ENCODE measurements at places on chromosomes 6 and 20. TPM values are rescaled to one million over a fixed set of nuclear protein-coding genes. Genes with fewer than 3 reads are reported as not detected.
A peak's percentile ranks its signal among the peaks of the same experiment; 100 is the strongest.

FAM184A gene
- 0.40 TPM for total RNA-seq

ISM1 gene
- total RNA-seq: not detected

ETV7 gene
- 1.7 TPM for total RNA-seq

RIPOR2 gene
- total RNA-seq: 312 TPM

ZKSCAN3 gene
- total RNA-seq: 4.7 TPM

C6orf15 gene
- not detected for total RNA-seq

NXT1 gene
- 56.3 TPM for total RNA-seq

OR12D3 gene
- not detected for total RNA-seq

UNC5CL gene
- total RNA-seq: 5.3 TPM

PLCB4 gene
- total RNA-seq: 0.40 TPM

- H3K27ac ChIP-seq: no peak overlapping the region
- H3K4me3 ChIP-seq: no peak overlapping the region
- H3K27me3 ChIP-seq: no peaks in the 10 kb centered on the region
- H3K4me1 ChIP-seq: peaks cover 4% of the 10 kb centered on the region
Observed at GRCh38 chr6:45626087-45626891, 248.6 kb upstream of the SUPT3H start.

DNA sequence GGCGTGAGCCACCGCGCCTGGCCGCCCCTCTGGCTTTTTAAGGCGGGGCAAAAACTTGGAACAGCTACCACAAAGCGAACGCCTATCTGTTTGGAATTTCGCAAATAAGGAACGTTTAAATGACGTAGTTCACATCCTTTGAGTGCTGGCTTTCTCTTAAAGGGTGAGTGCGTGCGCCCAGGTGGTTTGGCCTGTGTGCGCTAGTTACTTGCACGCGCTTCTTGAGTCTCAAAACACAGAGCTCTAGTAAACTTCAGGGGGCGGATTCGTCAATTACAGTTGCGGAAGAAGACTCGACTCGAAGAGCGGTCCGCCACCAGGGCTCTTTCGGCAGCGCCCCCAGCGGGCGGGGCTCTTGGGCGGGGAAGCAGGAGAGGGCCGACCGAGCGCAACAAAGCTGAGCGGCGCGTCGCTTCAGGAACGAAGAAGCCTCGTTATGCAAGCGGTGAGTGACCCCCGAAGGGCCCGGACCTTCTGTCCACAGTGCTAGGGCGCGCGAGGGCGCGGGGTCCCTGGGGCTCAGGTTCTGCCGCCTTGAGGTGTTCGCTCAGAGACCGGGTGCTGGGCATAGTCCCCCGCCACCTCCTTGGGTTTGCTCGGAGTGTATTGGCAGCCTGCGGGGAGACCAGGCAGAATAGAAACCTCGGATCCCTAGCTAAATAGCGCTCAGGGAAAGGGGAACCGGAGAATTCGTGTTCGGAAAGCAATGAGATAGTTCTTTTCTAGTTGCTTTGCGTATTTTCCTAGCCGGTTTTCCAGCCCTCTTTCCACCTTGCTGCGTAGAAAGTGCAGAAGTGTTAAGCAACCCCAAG lies at the start of gene SYCP2L:
TSS of gene SYCP2L (plus strand) at position 362 of the 812 bp plus-strand sequence. CDS start at position 437, 75 bp downstream.
- peaks cover 21% of the 10 kb centered on the region for H3K27me3 ChIP-seq
- no peak within 1 kb of the TSS for H3K4me3 ChIP-seq
- DNase-seq: no peak
- no peaks in the 10 kb centered on the region for H3K36me3 ChIP-seq
- no peak within 1 kb of the TSS for H3K27ac ChIP-seq

- peaks cover 18% of the 10 kb centered on the region for H3K4me1 ChIP-seq
- DNase-seq: peak; percentile 82
- no peaks in the 10 kb centered on the region for H3K27me3 ChIP-seq
Observed at GRCh38 chr20:1965520-1966351, 28.1 kb downstream of the PDYN start.

- H3K4me3 ChIP-seq: no peak overlapping the region
- H3K27ac ChIP-seq: no peak overlapping the region
- H3K4me1 ChIP-seq: no peaks in the 10 kb centered on the region
- no peaks in the 10 kb centered on the region for H3K36me3 ChIP-seq
Observed at GRCh38 chr6:1096967-1097765, 214.7 kb upstream of the FOXQ1 start.

DNA sequence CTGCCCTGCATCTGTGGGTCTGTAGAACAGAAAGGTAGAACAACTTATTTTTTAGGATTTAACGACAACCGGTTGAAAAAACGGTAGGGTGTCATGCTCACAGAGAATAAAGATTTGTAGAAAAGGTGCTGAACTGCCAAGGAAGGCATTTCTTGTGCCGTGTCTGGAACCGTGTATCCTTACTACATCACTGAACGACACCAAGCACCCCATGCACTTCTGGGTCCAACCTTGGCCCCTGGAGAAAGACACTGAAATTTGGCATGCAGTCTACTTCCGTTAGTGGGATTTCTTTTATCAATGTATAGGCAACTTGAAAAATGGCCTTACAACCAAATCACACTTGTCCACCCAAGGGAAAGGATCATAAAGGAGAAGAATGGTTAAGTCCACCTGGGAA lies 145.5 kb downstream of the ZMYND8 start:
- H3K27ac ChIP-seq: no peak overlapping the region
- H3K4me1 ChIP-seq: no peaks in the 10 kb centered on the region
- H3K4me3 ChIP-seq: no peak overlapping the region
- DNase-seq: no peak

GRCh38 chr6:119043265-119043664 lies 35.2 kb downstream of the FAM184A start:
- no peak overlapping the region for H3K27ac ChIP-seq
- H3K4me3 ChIP-seq: no peak overlapping the region
- H3K36me3 ChIP-seq: no peaks in the 10 kb centered on the region
- DNase-seq: no peak
- H3K27me3 ChIP-seq: peaks cover 2% of the 10 kb centered on the region

DNA sequence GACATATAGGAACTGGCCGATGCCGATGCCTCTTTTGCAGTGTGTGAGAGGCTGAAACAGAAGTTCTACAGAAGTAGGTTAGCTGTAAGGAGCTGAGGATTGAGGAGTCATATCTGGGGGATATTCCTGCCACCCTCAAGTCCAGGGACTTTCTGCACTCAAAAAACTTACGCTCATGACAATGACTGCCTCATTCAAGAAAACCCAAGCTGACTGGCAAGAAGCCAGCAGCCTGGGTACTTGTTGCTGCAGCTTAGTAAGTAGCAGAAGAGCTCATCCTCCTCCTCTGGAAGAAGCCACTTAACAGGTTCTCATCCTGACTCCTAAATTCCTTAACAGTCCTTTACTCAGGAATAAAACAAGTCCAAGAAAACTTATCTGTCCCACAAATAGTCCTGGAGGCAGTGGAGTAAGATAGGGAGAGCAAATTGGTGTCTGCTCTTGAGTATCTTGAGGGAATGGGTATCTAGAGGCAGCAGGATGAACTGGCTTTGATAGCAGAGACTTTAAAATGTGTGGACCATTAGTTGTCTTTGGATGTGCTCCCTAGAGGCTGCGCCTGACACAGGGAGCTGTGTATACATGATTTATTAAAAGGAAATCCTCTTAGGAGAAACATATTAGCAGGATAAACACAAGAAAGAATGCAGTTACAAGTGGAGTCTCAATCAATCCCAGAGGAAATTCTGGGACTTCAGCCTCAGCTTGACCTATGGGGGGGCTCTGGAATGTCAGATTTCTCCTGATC lies 7.4 kb downstream of the CALHM5 start:
- H3K36me3 ChIP-seq: no peaks in the 10 kb centered on the region
- no peaks in the 10 kb centered on the region for H3K27me3 ChIP-seq
- no peaks in the 10 kb centered on the region for H3K4me1 ChIP-seq
- no peak for DNase-seq

- no peaks in the 10 kb centered on the region for H3K4me1 ChIP-seq
- no peaks in the 10 kb centered on the region for H3K27me3 ChIP-seq
- no peaks in the 10 kb centered on the region for H3K36me3 ChIP-seq
- H3K27ac ChIP-seq: no peak overlapping the region
- DNase-seq: no peak
- no peak overlapping the region for H3K4me3 ChIP-seq
Observed at GRCh38 chr6:131107151-131107550, 28.1 kb upstream of the AKAP7 start.

DNA sequence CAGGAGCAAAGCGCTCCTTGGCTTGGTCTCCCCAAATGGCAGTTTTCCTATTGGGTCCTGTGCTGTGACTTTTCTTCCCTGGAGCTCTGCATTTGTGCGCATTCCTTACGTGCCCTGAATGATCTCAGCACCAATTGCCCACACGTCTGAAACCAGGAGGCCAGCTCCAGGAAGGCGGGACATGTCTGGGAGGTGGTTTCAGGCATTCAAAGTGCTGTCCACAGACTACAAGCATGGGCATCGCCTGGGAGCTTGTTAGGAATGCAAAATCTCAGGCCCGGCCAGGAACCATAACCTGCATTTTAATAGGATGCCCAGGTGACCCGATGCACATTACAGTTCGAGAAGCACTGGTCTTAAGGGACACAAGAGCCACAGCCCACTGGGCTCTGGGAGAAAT lies 239.6 kb downstream of the ANKRD60 start:
- DNase-seq: no peak
- H3K4me3 ChIP-seq: no peak overlapping the region
- no peaks in the 10 kb centered on the region for H3K27me3 ChIP-seq
- H3K4me1 ChIP-seq: no peaks in the 10 kb centered on the region
- no peak overlapping the region for H3K27ac ChIP-seq
- no peaks in the 10 kb centered on the region for H3K36me3 ChIP-seq

GRCh38 chr6:70834520-70834919 lies 122.3 kb downstream of the B3GAT2 start:
- no peaks in the 10 kb centered on the region for H3K4me1 ChIP-seq
- no peaks in the 10 kb centered on the region for H3K36me3 ChIP-seq
- no peaks in the 10 kb centered on the region for H3K27me3 ChIP-seq
- no peak for DNase-seq
- H3K27ac ChIP-seq: no peak overlapping the region

- H3K27me3 ChIP-seq: no peaks in the 10 kb centered on the region
- no peak overlapping the region for H3K27ac ChIP-seq
- no peaks in the 10 kb centered on the region for H3K4me1 ChIP-seq
- H3K36me3 ChIP-seq: peaks cover 2% of the 10 kb centered on the region
- no peak for DNase-seq
Observed at GRCh38 chr6:24513602-24514001, 18.8 kb downstream of the ALDH5A1 start.

DNA sequence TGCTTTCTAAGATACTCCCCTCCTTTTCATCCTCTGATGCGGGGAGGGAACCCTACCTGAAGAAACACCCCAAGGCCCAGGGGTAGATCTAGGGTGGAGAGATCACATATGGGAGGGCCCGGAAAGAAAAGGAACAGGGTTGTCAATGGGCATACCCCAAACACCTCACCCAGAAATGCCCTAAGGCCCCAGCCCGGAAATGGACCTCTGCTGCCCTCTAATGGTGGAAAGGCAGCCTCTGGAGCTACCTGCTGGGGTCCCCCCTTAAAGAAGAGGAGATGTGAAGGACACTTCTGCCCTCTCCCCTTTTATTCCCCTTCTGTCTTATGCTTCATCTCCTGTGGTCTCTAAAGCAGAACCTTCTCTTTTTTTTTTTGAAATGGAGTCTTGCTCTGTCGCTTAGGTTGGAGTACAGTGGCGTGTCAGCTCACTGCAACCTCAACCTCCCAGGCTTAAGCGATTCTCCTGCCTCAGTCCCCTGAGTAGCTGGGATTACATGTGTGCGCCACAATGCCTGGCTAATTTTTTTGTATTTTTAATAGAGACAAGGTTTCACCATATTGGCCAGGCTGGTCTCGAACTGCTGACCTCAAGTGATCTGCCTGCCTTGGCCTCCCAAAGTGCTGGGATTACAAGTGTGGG lies 458 bp upstream of the ARMC12 start:
- H3K27me3 ChIP-seq: no peaks in the 10 kb centered on the region
- DNase-seq: peak; percentile 79
- no peak overlapping the region for H3K4me3 ChIP-seq
- H3K27ac ChIP-seq: no peak overlapping the region
- peaks cover 37% of the 10 kb centered on the region for H3K4me1 ChIP-seq

All from natural killer cell (primary cell).